Endodermal cell (in vitro differentiated cells): ENCODE measurements at places on chromosomes 1 and 21. TPM values are rescaled to one million over a fixed set of nuclear protein-coding genes. Genes with fewer than 3 reads are reported as not detected.
A peak's percentile ranks its signal among the peaks of the same experiment; 100 is the strongest.

The SH2D1B gene
- total RNA-seq = 0.16 TPM in 1 of 2 replicates, not detected in the other

The TRIM62 gene
- total RNA-seq = 3.6 to 5.2 TPM (median 5.1 TPM) in 3 replicates

DNA sequence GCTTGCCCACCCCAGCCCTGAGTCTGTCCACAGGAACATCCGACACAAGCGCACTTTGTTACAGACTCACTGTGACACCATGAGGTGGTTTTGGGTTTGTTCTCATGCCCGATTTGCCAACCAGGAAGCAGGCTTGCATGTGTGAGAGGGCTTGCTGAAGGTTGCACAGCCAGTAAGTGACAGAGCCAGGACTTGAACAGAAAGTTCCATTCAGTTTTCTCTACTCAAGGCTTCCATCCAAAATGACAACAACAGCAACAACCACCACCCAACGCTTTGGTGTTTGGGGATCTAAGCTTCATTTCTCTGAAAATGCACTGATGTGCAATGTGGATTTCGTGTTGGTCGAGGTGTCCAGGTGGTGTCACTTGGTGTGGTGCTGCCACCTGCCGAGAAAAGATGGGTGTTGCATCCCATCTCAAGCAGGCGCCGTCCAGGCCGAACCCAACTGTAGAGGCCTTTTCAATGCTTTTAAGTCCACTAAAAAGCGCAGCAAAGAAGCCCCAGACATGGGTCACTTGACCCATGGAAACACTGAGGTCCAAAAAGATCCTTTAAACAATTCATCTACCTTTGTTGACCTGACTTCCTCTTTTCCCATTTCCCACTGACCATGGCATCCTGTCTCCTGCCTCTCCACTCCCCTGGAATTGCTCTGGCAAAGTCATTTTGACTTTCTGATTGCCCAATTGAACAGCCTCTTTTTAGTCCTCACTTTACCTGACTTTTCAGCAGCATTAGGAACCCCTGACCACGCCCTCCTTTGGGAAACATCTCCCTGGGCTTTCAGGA lies 12.2 kb downstream of the CITED4 start:
- no peak overlapping the region for H3K27ac ChIP-seq
- no peaks in the 10 kb centered on the region for H3K36me3 ChIP-seq
- no peak overlapping the region for H3K4me3 ChIP-seq
- H3K27me3 ChIP-seq = no peaks in the 10 kb centered on the region
- peak; percentile 90 for DNase-seq

- no peaks in the 10 kb centered on the region for H3K36me3 ChIP-seq
- no peaks in the 10 kb centered on the region for H3K4me1 ChIP-seq
- no peak overlapping the region for H3K4me3 ChIP-seq
- H3K27ac ChIP-seq = no peak overlapping the region
Measured at GRCh38 chr21:31566064-31566463, 93.4 kb upstream of the SOD1 start.
